ENCODE measurements at places on chromosomes 5 and 9. TPM values are rescaled to one million over a fixed set of nuclear protein-coding genes. Genes with fewer than 3 reads are reported as not detected.

- no peak for DNase-seq
Observed at GRCh38 chr5:83538786-83539462, 67.4 kb downstream of the VCAN start.

DNA sequence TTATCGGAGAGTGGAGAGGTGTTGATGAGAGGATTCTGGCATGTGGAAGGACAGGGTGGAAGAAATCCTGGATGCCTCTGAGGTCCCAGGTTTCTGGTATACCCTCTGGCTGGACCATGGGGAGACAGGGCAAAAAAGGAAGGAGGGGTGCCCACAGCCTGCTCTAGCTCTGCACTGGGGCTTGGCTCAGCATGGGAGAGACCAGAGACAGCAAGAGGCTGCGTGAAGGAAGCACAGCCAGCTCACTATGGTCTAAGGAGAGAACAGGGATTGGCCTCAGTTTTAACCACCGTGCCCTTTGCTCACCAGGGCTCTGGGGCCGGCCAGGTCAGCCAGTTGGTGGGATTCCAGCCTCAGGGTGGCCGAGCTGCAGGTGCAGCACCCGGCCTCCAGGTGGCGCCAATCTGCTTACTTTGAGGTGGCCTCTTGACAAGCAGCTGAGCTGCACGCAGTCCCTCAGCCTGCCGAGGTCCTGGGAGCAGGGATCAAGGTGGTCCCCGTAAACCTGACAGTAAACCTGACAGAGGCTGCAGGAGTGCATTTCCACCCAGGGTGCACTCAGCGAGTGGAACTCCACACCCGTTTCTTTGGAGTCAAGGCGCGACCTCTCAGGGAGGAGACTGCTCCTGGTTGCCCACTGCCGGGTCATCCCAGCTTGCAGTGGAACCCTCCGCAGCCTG is 25.0 kb upstream of the SPTLC1 start:
- DNase-seq, result peak; percentile 20

DNA sequence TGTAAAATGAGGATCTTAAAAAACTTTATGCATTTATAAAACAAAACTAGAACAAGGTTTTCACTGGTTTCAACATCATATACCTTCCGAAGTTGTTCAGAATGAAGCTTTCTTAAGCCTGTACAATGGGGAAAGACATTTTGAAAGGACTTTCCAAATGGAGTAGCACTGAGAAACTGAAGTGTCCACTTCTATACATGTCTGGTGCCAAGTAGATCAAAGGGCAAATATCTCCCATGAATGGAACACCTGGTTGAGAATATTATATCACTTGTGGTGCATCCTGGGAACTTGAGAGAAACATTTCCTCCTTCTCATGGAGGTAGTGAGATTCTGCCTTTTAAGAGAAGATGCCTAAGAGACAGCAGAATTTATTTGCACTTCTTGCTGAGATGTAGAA is 182.1 kb upstream of the ACTBL2 start:
- no peak for DNase-seq

DNA sequence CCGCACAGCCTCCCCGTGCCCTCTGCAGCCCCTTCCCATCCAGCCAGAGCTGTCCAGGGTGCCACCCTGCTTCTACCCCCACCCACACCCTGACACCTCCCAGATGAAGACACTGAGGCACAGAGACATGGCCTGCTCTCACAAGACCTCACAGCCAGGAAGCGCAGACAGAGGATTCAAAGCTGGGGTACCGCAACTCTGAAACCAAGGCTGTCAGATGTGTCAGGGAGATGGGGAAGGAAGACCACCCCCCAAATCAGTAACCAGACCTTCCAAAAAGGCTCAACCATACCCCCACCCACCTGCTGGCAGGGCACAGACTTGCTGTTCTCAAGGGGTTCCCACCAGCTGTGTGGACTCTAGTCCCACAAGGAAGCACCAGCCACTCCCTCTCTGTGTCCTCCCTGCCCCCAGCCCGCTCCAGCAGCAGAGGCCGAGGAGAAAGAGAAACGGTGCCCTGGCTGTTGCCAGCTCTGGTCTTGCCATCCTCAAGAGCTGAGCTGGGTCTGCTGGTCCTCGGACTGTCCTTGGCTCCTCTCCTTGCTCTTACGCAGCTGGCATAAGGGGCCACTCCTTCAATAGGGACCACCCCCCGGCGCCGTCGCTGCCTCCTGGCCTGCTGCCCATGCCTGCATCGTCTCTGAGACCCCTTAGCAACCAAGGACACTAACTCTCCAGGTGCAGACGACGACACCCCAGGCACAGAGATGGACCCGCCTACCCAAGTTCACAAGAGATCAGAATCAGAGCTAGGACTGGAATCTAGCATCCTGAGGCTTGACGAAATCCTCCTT is 699 bp downstream of the AKNA start:
- DNase-seq, result no peak

DNA sequence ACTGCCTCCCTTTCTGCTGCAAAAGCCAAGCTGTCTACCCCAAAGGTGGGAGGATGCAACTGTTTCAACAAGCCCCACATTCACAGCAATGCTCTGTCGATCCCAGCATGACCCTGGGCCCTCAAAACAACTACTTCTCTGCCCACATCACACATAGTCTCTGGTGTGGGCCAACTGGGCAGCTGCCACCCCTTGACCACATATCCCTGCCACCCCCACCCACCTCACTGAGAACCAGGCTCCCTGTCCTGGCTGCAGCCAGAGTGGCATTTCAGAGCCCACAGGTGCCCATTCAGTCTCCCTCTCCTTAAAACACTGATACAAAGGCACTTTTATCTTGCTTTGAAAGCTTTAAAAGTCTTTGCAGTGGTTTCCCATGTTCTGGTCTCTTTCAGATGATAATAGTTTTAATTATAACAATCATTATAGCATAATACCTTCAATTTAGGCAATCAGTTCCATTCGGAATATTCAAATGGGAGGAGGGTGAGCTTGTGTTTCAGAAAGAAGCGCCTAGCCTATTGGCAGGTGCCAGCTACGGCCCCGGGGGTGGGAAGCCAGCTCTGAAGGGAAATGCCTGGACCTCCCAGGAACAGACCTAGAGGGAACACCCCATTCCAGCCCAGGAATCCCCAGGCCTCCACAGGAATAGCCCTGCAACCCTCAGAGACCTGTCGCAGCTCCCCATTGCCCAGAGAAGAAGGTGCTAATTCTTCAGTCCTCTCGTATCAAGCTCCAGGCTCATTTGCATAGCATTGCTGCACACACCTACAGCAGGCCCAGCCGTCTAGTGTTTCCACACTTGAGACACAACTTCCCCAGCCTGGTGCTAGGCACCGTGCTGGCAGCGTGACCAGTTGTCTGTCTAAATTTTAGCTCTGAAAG is 90.8 kb downstream of the C5orf15 start:
- no peak for DNase-seq

DNA sequence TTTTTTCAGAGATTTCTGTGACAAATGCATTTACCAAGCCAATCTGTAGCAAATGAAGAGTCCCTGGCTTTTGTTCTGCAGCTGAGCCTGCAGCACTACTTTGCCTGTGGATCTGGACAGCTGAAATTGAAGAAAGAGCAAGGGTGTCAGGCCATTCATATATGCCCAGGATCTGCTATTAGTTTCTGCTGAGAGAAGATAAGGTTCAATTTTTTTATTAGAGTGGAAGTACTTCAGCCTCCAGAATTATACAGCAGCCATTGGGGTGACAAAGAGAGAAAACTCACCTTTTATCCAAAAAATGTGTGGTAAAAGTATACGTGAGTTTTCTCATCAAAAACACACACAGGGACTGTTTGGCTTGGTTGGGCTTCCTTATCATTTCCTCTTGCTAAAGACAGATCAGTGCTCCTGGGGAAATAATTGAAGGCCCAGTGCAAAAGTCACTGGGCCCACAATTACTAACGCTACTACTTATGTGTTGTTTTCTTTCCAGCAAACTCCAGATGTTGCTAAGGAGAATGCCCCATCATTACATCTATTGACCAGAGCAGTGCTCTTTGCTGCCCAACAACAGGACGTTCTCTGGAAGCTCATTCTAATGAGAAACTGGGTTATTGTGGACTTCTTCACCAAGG is 138.6 kb downstream of the CEMIP2 start:
- no peak for DNase-seq

GRCh38 chr9:131169563-131170240 is 44.3 kb downstream of the NUP214 start:
- DNase-seq, result no peak

- DNase-seq, result no peak
Observed at GRCh38 chr9:91297306-91297705, 64.4 kb downstream of the AUH start.

GRCh38 chr5:95864944-95865504 is 42.5 kb upstream of the GLRX start:
- DNase-seq, result no peak

DNA sequence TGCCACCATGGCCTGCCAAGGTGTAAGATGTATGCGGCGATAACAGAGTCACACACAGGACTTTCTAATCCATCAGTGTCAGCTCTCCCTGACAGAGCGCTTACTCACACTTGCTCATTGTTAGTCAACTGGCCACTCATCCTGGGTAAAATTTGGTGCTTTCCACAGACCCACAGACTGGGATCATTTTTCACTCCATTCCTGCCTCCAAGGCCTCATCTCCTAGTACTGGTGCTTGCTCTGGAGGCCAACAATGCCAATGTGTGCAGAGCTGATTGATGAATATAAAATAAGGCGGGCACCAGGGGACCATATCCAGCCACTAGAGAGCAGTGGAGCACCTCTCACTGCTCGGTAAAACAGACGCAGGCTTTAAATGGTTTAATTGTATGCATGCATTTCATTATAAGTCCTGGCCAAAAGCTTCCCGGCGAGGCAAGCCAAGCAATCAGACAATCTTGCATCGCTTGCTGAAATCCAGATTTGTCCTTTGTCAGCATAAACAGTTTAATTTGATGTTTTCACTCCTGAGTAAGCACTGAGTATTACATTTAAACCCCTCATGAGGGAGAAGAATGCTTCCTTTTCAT is 22.3 kb downstream of the PSMB7 start:
- peak; percentile 59 for DNase-seq

DNA sequence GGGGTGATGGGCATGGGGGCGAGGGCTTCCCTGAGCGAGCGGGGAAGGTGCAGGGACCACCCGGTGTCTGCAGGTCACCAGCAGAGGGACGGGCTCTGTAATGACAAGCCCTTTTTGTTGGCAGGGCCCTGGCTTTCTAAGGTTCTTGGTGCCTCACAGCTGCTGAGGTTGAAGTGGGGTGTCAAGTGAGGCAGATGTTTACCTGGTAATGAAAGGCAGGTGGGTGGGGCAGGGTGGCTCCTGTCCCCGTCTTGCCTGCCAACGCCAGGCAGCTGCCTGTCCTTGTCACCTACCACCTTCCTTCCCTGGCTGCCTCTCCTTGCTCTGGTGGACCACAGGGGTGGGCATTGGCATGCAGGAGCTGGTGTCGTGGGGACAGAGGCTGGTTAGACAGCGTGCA is 41.0 kb upstream of the SEMA4D start:
- no peak for DNase-seq

GRCh38 chr9:109721001-109721400 is 59.0 kb upstream of the PALM2AKAP2 start:
- DNase-seq, result peak; percentile 13

DNA sequence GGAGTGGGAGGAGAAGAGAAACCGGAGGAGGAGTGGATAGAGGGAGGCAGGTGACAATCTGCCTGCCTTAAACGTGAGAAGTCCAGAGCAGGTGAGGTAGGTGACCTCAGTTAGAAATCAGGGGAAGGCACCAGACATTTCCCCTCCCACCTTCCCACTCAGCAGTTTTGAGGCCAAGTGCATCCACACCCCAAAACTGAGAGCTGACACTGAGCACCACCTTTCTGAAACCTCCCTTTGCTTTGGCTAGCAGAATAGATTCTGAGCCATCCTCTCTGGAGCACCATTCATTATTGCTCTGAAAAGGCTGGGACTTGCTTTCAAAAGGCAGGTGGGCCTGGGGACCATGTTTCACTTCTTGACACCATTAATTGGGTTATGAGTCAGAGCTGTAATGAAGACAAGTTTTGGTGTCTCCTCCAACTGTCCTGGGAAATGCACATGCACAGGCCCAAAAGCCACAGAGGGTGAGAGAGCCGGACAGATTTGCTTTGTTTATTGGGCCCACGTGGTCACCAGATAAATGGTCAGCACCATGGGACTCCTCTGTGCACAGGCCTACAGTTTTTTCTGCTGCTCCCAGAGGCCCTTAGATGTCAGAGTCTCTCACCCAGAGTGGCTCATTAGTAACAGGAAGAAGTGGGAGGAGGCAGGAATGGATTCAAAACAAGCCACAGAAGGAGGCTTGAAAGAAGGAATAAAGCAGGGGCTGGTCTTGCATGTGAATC is 314.7 kb downstream of the TLE1 start:
- no peak for DNase-seq

The ARID3C gene
- not detected for total RNA-seq

The CNTLN gene
- total RNA-seq, result 18.6 TPM

The RHOBTB3 gene
- total RNA-seq, result 134 TPM

The RNF180 gene
- 4.6 TPM for total RNA-seq

The SLC23A1 gene
- 0.30 TPM for total RNA-seq

The FBP2 gene
- 5.5 TPM for total RNA-seq

The TMEM215 gene
- 0.39 TPM for total RNA-seq
